ENCODE measurements at places on chromosomes 7 and 10.

DNA sequence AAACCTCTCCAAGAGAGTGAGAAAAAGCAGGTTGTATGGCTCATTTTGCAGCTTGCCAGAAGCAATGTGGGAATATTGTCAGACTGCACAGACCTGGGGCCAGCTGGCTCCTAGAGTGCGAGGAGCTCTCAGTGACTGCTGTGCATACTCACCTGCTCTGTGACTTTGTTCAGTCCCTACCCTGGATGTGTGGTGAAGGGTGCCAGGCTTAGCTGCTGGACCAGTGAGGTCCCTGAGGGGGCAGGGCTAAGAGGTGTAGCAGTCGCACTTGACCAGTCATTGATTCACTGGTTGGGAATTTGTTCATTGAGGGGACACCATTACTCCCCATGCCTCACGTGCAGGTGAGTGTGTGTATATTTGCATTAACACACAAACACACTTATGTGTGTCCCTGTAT is 60.1 kb downstream of the IKZF1 start:
- no peak for DNase-seq

- DNase-seq = no peak
These were observed 152.5 kb downstream of the WDR37 start for GRCh38 chr10:1208366-1209311.

- no peak for DNase-seq
These were observed 77.0 kb downstream of the PFKFB3 start for GRCh38 chr10:6279540-6280267.

GRCh38 chr10:66671064-66671463 is 254.8 kb upstream of the LRRTM3 start:
- DNase-seq = no peak

DNA sequence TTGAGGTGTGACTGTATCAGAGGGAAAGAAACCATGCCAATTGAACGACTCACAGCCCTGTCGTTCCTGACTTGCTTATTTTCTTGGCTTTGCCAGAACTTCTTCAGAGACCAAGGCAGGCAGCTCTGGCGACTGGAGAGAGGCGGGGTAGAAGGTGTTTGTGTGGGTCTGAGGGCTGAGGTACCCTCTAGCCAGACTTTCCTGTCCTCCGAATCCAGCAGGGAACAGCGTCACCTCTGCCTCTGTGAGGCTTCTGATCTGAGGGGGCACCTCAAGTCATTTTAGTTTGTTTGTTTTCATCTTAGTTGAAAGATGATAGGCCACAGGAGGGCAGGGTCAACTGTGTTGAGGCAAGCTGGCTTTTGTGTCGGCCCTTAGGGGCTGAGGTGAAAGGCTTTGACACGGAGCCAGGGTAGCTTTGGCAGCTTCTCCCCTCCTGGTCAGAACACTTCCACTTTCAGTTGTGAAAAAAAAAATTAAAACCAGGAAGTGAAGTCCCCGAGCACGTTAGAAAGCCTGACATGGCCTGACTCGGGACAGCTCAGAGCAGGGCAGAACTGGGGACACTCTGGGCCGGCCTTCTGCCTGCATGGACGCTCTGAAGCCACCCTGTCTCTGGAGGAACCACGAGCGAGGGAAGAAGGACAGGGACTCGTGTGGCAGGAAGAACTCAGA is 1.9 kb downstream of the ACSL5 start:
- DNase-seq = no peak

Data from stimulated activated CD8-positive, alpha-beta memory T cell treated with anti-CD3 and anti-CD28 coated beads, Interleukin-4, amount 100 ng/mL, for 4 hours (primary cell).